ENCODE measurements at places on chromosomes 3 and 15. TPM values are rescaled to one million over a fixed set of nuclear protein-coding genes. Genes with fewer than 3 reads are reported as not detected.

SNRPA1 gene
- 36.6 TPM for polyA plus RNA-seq

SLC7A14 gene
- 0.14 TPM for polyA plus RNA-seq

PPP1R14D gene
- not detected for polyA plus RNA-seq

GUCA1C gene
- not detected for polyA plus RNA-seq

TM2D3 gene
- polyA plus RNA-seq: 35.1 TPM

SPATA12 gene
- polyA plus RNA-seq: not detected

CADPS gene
- 3.6 TPM for polyA plus RNA-seq

NEK4 gene
- polyA plus RNA-seq: 14.2 TPM

TRIM42 gene
- polyA plus RNA-seq: not detected

ARID3B gene
- 4.6 TPM for polyA plus RNA-seq

CCDC54 gene
- 2.9 TPM for polyA plus RNA-seq

ATP13A5 gene
- polyA plus RNA-seq: 0.70 TPM

MCTP2 gene
- polyA plus RNA-seq: 0.61 TPM

TJP1 gene
- 43.4 TPM for polyA plus RNA-seq

CD200R1 gene
- polyA plus RNA-seq: 2.4 TPM

BNC1 gene
- 2.3 TPM for polyA plus RNA-seq

BDH1 gene
- 5.2 TPM for polyA plus RNA-seq

DLL4 gene
- polyA plus RNA-seq: 12.8 TPM

PSTPIP1 gene
- polyA plus RNA-seq: 2.9 TPM

ISY1 gene
- polyA plus RNA-seq: 47.6 TPM

RPN1 gene
- polyA plus RNA-seq: 128 TPM

ELL3 gene
- polyA plus RNA-seq: 2.9 TPM

ADAMTS7 gene
- polyA plus RNA-seq: 34.8 TPM

ETV5 gene
- 29.9 TPM for polyA plus RNA-seq

GOLGA8J gene
- 0.25 TPM for polyA plus RNA-seq

SKOR1 gene
- 0.65 TPM for polyA plus RNA-seq

C3orf49 gene
- 0.71 TPM for polyA plus RNA-seq

INKA1 gene
- polyA plus RNA-seq: 8.2 TPM

GRIP2 gene
- 9.9 TPM for polyA plus RNA-seq

GOLGA6D gene
- polyA plus RNA-seq: 0.47 TPM

SLC22A13 gene
- polyA plus RNA-seq: not detected

PLA2G4E gene
- 1.0 TPM for polyA plus RNA-seq

PCOLCE2 gene
- 2.2 TPM for polyA plus RNA-seq

GHSR gene
- polyA plus RNA-seq: not detected

CNTN3 gene
- 9.9 TPM for polyA plus RNA-seq

MED12L gene
- polyA plus RNA-seq: 2.6 TPM

SLCO2A1 gene
- 2.4 TPM for polyA plus RNA-seq

PCLAF gene
- polyA plus RNA-seq: 33.5 TPM

FGD5 gene
- 20.2 TPM for polyA plus RNA-seq

RTP3 gene
- not detected for polyA plus RNA-seq

ZXDC gene
- 19.5 TPM for polyA plus RNA-seq

CHST13 gene
- 0.15 TPM for polyA plus RNA-seq

GADL1 gene
- polyA plus RNA-seq: 25.7 TPM

INTS14 gene
- polyA plus RNA-seq: 21.2 TPM

LYSMD4 gene
- polyA plus RNA-seq: 8.0 TPM

PDZRN3 gene
- 86.8 TPM for polyA plus RNA-seq

TF gene
- polyA plus RNA-seq: 1.2 TPM

GRK7 gene
- 0.13 TPM for polyA plus RNA-seq

ACKR2 gene
- polyA plus RNA-seq: 0.51 TPM

CFAP91 gene
- 0.90 TPM for polyA plus RNA-seq

MAP1A gene
- 28.3 TPM for polyA plus RNA-seq

RPL39L gene
- 14.0 TPM for polyA plus RNA-seq

LAMB2 gene
- 350 TPM for polyA plus RNA-seq

CLEC3B gene
- 92.6 TPM for polyA plus RNA-seq

GASK1A gene
- 4.1 TPM for polyA plus RNA-seq

KBTBD13 gene
- 0.68 TPM for polyA plus RNA-seq

BFSP2 gene
- polyA plus RNA-seq: not detected

CLDN18 gene
- 0.35 TPM for polyA plus RNA-seq

Data from muscle of leg (tissue), 16 donors.